ENCODE measurements at places on chromosomes 1 and 21.

DNA sequence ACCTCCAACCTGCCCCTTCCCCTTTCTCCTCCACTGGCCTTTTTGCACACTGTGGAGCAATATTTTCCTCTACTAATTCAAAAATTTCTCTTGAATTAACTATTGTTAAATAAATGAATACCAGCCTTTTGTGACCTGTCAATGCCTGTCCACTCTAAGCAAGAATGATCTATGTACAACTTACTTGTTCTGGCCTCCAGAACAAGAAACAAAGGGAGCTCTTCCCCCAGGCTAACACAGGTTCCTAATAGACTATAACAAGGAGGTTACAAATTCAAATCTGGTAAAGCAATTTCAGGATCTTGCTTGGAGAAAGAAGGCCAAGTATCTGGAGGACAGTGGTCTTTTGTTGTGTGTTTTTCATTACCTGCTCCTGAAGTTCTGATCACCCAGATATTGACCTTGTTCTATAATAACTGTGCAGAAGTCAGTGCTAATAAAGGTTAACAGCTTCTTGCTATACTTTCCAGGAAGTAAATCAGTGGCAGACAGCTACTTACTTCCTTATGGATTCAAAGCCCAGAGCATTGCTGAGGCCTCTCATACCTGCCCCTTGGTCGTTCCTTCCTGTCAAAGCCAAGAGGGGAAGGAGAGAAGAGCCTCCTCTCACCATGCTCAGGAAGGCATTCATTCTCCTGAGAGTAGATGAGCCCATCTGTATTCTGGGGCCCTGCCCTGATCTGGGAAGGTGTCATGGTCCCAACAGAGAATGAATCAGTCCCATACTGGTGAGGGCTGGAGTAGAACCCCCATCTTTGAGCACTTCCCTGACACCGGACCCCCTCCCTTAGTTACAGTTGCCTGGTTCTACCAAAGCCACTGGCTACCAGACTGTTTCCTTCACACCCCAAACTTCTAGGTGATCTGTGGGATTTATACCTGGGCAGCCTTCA, 56.8 kb downstream of the DESI2 start:
- DNase-seq, result no peak

DNA sequence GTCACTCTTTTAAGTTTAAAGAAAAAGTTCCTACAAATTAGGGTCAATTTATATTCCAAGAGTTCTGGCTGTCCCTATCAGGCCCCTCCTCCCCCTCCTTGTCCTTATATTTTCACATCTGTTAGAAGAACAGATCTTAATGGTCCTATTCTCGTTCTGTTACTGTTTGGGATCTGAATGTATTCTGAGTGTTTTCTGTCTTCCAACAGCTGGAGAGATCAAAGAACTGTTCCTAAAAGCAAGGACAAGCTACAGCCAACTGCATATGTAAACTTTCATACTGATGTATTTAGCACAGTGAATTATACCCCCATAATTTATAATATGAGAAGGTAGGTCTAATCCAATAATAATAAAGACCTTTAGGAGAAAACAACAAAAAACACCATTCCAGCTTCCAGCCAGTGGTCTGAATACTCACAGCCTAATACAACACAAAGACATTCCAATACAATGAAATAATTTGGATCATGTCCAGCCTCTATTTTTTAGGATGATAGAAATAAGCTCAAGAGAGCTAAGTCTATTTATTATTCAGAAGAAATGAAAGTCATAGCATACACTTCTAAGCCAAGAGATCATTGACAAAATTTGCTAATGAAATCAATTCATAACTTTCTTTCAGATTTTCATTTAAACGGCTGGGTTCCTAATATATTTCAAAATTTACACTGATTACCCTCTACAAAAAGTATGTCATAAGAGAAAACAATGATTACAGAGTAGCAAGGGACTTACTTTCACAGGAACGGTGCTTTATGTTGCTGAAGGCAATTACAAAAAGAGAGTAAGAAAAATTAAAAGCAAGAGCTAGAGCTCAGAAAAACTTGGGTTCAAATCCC, 25.3 kb downstream of the WLS start:
- DNase-seq, result no peak

GRCh38 chr21:35737899-35738346, 322.4 kb downstream of the SETD4 start:
- no peak for DNase-seq

- DNase-seq, result no peak
Measured at GRCh38 chr1:220880726-220881506, 1.7 kb downstream of the HLX start.

- DNase-seq, result no peak
Measured at GRCh38 chr1:204316164-204316563, 43.6 kb downstream of the PLEKHA6 start.

- DNase-seq, result no peak
Measured at GRCh38 chr1:227451954-227452353, 111.4 kb upstream of the ZNF678 start.

DNA sequence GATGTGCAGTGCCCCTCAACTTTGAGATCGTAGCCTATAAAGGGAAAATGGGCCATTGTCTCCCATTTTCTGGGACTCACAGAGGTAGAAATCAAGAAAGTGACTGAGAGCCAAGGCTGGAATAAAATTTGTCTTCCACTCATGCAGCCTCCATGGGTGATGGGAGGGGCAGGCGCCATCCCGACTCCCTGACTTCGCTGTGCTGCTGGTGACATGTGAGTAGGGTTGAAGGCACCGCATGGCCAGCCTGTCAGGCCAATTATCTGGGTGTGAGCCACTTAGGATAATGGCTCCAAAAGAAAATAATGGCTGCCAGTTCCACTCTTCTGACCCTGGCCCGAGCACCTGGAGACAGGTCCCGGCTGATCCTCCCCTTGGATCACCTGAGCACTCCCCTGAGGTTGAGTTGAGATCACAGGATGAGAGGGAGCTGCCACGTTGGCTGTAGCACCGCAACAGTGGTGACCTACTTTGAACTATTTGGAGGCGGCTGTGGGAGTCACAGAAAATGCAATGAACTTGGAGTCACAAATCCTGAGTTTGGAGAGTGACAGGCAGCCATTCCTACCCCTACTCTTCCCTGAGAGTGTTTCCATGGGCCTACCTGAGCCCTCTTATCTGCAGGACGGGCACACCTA, 26.3 kb downstream of the CAPN9 start:
- no peak for DNase-seq

- DNase-seq, result no peak
Measured at GRCh38 chr1:12711536-12711935, 4.4 kb upstream of the AADACL3 start.

GRCh38 chr1:185069202-185069772, 23.9 kb downstream of the RNF2 start:
- DNase-seq, result no peak

DNA sequence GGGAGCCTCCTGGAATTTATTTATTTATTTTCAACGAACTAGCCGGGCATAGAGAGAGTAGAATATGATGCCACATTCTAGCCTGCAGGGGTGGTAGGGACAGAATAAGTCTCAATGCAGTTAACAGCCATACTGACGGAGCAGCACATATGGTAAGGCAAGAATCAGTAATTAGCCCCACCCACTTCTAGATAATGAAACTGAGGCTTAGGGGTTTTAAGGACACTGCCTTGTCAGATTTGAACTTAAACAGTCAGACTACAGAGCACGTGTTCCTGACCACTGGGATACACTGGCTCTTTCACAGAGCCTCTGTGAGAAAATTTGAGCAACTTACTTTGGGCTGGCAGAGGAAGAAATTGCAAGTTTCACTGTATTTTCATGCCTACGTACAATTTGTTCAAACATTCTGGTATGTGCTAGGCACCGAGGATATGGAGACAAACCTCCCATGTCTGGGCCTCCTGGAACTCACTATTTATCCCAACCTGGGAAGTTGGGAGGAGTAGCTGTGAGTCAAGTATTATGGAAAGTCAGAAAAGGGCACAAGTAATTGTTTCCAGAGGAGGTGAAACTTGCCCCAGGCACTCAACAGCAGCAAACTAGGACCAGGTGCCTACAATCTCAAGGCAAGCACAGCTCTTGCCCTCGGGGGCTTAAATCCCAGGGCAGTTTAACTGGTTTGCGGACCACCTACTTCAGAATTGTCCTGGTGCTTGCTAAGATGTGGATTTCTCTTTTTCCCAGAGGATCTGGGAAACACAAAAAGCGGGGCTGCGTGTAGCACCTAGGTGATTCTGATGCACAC, 1.6 kb upstream of the CLIC4 start:
- peak; percentile 85 for DNase-seq

GRCh38 chr1:227218870-227219573, 99.3 kb downstream of the CDC42BPA start:
- no peak for DNase-seq

DNA sequence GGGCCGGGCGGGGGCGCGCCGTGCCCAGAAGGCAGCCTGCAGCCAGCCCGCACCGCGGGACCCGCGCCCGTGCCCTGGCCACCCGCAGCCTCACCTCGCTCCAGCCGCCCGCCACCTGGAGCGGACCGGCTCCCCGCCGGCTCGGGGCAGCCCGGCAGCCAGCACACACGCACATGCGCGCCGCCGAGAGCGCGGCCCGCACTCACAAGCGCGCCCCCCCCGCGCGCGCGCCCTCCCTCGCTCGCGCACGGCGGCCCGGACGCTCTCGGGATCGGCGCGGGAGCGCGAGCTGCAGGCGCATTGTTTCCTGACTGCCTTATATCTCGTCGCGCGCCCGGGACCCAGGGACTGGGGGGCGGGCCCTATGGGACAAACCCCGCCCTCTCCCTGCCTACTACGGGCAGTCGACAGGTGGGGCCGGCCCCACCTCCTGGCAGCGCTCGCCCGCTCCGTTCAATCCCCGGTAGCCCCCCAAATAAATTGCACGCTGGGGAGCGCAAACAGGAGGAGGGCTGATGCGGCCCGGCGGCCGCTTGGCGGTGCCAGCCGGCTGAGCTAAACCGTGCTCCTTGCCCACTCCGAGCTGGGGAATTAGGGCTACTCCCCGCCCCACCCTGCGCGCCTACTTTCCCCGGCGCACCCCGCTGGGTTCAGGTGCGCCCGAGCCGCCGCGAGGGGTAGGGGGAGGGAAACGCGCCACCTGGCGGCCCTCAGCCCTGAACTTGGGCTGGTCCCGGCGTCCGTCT, at the start of gene MYCL:
Gene MYCL, minus strand, starts transcription at position 204 of the 746 bp plus-strand sequence. CDS start 483 bp downstream, outside the sequence.
- DNase-seq, result no peak

DNA sequence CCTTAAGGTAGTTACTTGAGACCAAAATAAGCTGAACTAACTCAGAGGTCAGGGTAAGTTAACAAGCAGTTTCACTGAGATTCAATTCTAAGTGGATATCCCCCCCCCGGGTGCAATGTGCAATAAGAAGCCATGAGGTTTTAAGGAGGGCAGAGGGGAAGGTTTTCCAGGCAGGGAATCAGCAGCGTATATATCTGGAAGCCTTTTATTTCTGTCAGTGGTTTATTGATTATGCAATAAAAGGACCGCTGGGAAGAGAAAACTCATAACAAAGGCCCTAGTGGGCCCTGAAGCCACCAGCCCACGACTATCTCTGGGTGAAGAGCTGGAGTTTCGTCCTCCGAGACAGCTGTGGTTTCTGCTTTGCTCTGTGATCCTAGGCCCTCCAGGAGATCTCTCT, 53.1 kb upstream of the CTPS1 start:
- DNase-seq, result no peak

DNA sequence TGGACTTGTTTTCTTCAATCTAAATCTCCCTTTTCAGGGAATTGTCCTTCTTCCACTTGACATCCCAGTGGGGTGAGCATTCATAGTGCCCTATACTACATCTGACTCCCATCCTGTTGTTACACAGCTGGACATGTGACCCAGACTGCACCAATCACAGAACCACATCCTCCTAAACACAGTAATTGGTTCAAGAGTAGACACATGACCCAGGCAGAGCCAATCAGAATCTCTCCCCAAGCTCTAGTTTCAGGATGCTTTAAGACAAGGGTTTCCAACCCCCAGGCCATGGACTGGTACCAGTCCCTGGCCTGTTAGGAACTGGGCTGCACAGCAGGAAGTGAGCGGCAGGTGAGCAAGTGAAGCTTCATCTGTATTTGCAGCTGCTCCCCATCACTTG, 5.6 kb upstream of the DDOST start:
- peak; percentile 16 for DNase-seq

DNA sequence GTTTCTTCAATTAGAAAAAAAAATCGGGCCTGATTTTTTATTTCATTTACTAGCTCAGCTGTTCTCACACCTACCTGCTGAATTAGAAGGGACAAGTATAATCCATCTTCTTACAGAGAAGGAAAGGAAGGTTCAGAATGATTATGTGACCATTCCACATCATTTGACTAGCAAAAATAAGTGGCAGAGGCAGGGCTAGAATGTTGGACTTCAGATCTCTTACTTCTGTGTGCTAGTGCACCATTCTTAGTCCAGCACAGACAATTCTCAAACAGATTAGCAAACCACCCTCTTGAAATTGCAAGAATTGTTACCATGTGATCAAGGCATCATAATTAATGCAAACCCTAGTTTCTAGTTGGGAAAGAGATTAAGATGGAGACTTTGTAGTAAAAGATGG, 32.7 kb downstream of the CTH start:
- no peak for DNase-seq

- DNase-seq, result no peak
Measured at GRCh38 chr1:112399456-112399855, 3.4 kb downstream of the CTTNBP2NL start.

- DNase-seq, result no peak
Measured at GRCh38 chr1:48035371-48036141, 38.4 kb upstream of the TRABD2B start.

DNA sequence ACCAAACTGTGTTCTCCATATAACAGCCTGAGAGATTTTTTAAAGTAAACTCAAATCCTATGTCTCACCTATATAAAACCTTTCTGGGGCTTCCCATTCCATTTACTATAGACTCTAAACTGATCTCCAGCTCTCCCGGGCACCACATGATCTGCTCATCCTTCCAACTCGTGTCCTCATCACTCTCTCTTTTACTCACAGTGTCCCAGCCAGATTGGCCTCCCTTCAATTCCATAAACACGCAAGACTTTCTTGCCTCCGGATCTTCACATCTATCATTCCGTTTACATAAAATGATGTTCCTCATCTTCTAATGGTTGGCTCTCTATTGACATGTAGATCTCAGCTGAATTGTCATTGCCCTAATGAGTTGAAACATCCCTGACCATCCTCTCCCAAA, 59.4 kb downstream of the ZNF697 start:
- DNase-seq, result no peak

GRCh38 chr1:159778266-159778665, 2.5 kb upstream of the DUSP23 start:
- DNase-seq, result no peak

DNA sequence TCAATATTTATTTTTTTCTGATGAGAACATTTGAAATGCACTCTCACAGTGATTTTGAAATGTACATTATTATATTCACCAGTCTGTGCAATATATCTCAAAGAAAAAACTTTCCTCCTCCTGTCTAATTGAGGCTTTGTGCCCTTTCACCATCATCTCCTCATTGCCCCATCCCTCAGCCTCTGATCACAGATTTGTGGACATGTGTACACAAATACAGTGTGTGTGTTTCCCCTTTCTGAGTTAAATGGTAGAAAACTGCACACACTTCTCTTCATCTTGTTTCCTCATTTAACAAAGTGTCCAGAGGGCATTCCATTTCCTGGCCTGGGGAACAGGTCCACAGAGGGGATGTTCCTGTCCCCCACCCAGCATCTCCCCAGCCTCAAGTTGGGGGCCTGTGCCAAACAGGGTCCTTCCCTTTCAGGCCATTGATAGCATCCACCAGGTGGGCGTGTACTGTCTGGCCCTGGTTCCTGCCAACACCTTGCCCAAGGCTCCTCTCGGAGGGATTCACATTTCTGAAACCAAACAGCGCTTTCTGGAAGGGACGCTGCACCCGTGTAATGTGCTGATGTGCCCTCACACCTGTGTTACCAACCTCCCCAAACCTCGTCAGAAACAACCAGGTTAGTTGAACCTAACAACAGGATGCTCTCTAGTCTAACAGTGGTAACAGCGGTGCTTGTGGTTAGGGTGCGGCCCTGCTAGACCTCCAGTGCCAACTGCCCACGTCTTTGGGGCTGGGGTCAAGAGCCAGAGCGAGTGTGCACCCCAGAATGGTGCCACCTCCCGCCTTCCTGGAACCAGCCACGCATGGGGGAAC, 54.6 kb downstream of the S100B start:
- no peak for DNase-seq

Measured in HFF-Myc (cell line).